AG04449 (cell line): ENCODE measurements at places on chromosomes 16 and 17.

- DNase-seq: no peak
Observed at GRCh38 chr17:17106756-17107155, 64.5 kb downstream of the MPRIP start.

DNA sequence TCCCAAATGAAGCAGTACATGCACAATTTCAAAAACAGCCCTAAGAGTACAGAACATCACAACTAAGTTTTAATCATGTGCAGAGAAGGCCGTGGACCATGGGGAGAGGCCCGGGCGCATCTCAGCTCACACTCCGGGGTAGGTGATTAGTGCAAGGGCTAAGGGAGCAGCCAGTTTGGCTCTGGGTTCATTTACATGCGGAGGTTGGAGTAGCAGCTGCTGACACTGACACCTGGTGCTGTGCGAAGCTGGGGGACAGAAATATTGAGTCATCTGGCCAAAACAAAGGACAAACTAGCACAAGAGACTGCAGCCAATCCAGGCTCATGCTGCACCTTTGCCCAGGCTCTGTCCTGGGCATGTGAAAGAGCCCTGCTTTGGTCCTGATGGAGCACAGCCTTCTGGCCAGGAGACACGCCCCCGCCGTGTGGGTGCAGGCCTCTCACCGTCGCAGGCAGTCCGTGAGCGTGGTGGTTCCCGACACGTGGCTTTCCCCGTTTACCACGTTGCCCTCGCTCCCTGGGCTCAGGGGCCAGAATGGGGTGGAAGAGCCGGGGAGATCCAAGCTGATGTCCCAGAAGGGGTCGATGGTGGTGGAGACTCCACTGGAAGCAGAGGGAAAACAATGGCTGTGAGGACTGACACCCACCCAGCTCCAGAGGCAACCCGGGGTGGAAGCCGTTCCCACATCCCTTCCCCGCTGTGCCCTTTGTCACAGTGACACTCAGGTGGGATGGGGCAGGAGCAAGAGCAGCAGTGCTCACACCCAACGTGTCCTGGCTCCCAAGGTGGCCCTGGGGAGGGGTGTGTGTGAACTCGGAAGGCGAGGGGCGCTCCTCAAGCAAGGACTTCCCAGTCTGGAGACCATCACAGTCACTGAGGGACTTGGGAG, 31.9 kb downstream of the USP22 start:
- DNase-seq: no peak

- DNase-seq: no peak
Observed at GRCh38 chr16:23962001-23962400, 126.2 kb downstream of the PRKCB start.

DNA sequence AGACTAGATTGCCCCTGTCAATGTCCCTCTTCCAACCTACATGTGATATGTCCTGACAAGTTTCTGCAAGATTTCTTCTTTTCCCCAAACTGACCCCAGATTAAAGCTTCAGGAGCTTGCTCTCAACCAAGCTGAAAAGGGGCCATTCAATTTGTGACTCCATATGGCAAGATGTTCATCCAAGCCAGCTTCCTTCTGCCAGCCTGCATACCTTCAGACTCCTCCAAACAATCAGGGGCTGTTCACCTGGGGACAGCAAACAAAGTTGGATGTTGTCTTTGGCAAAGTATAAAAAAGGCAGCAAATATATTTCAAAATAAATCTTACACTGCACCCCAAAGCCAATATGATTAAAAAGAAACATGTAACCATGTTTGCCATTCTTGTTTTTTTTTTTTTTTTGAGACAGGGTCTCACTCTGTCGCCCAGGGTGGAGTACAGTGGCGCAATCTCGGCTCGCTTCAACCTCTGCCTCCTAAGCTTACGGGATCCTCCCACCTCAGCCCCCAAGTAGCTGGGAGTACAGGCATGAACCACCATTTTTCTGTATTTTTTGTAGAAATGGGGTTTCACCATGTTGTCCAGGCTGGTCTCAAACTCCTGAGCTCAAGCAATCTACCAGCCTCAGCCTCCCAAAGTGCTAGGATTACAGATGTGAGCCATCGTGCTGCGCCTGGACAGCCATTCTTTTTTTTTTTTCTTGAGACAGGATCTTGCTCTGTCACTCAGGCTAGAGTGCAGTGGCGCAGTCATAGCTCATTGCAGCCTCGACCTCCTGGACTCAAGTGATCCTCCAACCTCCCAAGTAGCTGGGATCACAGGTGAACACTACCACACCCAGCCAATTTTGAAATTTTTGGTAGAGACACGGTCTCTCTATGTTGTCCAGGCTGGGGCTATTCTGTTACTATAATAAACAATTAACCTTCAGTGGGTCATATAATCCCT, 50.0 kb upstream of the AKAP1 start:
- DNase-seq: no peak

GRCh38 chr16:17294856-17295255, 175.9 kb downstream of the XYLT1 start:
- DNase-seq: no peak

GRCh38 chr16:86396901-86397311, 113.4 kb upstream of the FOXF1 start:
- peak; percentile 65 for DNase-seq

- no peak for DNase-seq
Observed at GRCh38 chr17:79747508-79748294, 17.0 kb downstream of the ENPP7 start.

DNA sequence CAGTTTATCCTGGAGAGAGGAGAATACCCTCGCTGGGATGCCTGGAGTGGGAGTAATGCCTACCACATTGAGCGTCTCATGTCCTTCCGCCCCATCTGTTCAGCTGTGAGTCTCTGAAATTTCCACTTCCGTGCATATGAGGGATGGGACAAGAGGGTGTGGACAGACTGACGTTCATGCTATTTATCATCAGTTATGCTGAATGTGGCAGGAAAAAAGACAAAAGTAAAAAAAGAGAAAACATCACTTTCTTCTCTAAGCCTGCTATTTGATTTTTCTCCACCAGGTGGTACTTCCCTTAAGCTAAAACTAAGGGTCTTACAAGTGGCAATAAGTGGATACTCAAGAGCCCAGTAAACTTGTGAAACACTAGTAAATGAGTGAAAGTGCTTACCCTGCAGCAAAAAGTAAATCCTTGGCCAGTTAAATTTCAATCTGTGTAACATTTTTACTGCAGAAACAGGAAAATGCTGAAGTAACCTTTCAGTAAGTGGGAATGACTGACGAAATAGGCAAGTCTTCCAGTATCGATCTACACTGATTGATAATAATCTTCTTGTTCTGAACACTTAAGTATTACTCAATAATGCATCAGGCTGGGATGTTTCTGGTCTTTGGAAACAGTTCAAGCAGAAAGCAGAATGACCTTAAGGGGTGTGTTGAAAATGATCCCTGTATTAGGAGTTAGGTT, 5.6 kb downstream of the CRYBA1 start:
- no peak for DNase-seq

DNA sequence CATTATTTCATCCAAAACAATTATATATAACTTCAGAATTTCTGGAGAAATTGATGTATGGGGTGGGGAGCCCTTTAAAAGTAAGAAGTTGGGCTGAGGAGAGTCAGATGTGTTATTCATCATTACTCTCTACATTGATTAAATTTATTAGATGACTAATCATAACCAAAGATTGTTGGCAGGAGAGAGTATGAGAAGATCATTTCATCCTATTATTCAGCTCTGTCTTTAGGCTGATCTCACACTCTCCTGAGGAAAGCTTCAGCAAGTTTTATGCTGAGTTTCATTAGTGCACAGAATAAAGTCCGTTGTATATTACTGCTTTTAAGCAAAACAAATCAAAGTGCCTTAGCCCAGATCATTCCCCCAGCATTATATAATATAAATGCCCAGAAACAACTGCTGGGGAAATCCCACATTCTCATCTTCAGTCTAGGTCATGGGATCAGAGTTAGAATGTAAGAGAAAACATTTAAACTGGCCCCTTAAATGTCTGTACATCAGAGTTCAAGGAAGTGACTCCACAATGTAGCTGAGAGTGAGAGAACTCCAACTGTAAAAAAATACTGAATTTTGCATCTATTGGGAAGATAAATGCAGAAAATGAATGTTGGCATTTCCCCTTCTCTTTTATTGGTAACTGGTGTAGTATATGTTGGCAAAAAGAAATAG, 130.1 kb upstream of the HLF start:
- no peak for DNase-seq

DNA sequence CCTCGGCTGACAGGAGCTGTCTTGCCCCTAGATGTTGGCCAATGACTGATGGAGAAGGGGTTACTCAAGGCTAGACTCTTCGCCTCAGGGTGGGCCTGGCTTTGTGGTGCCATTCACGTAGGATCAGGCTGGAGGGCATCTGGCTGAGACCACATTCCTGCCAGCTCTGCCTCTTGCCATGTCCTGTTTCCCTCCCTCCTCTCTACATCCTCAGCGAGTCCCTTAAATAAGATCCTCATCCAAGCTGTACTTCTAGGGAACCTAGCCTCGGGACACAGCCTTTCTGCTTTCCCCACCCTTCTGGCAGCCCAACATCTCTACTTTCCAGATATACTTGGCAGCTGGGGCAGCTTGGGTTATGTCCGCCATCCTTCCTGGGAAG, 27.9 kb upstream of the EFCAB13 start:
- DNase-seq: no peak

GRCh38 chr16:47262938-47263337, 119.2 kb upstream of the NETO2 start:
- no peak for DNase-seq

DNA sequence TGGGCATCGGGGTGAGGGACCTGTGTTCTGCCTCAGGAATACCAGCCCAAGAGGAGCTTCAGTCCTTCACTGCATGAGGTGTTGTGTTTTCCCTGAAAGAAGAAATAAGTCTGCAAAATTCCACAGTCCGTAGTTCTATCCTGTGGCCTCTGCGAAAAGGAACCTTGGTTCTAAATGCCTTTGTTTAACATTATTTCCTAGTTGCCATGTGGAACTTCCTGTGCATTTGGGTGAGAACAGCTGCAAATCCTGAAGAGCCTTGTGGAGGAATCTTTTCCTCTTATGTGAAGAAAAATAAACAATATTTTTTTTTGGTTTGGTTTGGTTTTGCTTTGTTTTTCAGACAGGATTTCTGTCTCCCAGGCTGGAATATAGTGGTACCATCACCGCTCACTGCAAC, 9.8 kb downstream of the PSKH1 start:
- DNase-seq: no peak

GRCh38 chr17:43768382-43768781, 9.8 kb upstream of the SOST start:
- DNase-seq: no peak

DNA sequence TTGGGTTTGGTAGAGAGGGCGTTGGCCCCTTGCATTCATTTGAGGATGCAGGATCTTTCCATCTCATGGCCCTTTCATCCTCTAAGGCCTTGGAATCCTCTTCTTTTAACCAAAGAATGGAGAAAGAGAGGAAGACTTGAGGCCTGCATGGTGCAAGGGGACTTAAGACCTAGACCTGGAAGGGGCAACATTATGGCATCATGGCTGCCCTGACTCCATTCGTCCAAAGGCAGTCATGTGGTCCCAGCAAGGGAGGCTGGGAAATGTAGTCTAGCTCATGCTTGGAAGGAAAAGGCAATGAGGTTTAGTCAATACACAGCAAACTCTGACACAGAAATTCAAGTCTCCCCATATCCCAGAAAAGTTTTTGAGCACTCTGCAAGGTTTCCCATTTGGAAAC, 30.7 kb upstream of the CDRT4 start:
- DNase-seq: no peak

DNA sequence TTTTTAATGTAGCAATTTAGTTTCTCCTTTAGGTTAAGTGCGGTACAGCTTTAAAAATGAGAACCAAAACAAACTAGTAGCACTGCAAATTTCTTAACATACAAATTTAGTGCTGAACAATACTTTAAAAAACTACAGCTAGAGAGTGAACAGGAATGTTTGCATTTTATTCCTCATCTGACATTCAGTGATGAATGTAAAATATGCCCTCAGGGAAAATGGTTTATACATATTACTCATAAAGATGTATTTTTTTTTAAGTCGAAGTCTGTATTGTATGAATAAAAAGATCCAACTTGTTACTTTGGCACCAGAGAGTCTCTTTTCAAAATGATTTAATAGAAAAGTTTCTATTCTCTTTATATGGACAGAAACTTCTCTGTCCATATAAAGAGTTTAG, 96.8 kb downstream of the BRIP1 start:
- peak; percentile 21 for DNase-seq

- DNase-seq: no peak
Observed at GRCh38 chr16:84570739-84571403, 47.0 kb downstream of the COTL1 start.

GRCh38 chr17:76912421-76913164, 44.4 kb downstream of the MGAT5B start:
- DNase-seq: no peak

GRCh38 chr17:142102-142661, 4.8 kb downstream of the SCGB1C2 start:
- DNase-seq: no peak

DNA sequence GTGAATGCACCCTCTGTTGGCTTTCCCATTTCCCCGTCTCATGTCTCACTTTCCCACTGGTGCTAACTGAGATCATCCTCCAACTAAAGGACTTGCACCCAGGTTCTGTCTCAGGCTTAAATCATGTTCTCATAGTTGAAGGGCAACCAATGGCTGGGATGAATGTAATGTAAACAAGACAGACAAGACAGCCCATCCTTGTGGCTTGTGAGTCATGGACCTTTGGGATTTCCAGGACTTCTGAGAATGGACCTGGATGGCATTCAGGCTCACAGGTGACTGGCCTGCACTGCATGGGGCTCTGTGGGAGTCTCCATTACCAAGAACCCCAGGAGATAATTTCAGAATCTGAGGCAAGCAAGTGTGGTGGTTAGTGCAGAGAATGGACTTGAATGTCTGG, 347.5 kb downstream of the HAPSTR1 start:
- DNase-seq: no peak

GRCh38 chr17:15914400-15915170, 30.3 kb upstream of the ADORA2B start:
- no peak for DNase-seq

- no peak for DNase-seq
Observed at GRCh38 chr17:75447951-75448856, 8.2 kb upstream of the TMEM94 start.

- no peak for DNase-seq
Observed at GRCh38 chr17:1021147-1021546, 24.2 kb downstream of the TIMM22 start.

GRCh38 chr17:50683434-50684287, 24.1 kb downstream of the ANKRD40 start:
- no peak for DNase-seq

DNA sequence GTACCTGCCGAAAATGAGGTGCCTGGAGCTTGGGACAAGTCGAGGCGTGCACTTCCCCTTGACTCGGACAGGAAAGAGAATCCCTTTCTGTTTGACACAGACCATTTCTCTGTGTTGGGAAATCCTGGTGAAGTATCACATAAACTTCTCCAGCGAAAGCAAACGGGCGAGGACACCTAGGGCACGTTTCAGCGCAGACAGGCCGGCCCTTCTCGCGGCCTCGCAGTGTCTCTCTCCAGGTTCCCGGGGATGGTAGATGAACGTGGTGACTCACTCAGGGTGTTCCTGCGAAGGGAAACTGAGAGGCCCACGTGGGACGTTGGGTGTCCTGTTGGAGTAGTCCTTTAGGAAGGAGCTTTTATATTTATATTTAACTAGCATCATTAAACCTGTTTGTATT, 36.3 kb upstream of the ZNF750 start:
- DNase-seq: no peak
